ENCODE measurements at places on chromosomes 5 and 9. TPM values are rescaled to one million over a fixed set of nuclear protein-coding genes. Genes with fewer than 3 reads are reported as not detected.

DNA sequence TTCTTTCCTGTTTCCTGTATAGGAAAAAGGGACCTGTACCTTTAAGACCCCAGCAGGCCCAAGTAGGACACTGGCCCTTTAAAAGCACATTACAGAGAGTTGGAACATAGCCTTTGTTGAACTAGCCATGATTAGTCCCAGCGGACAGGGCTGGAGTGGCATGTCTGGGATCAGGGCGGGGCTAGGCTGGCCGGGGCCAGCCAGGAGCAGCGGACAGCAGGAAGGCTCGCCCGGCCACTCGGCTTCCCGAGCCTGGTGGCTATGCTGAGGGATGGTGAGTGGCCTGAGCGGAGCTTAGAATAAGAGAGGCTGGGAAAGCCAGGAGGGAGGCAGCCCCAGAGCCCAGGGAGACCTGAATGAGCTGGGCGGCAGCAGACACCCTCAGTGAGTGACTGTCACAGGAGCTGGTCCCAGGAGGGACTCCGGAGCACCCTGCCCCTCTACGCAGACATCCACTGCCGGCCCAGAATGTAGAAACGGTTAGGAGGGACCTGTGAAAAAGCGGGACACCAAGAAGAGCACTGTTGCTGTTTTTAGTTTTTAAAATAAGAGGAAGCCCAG is 92.1 kb downstream of the DAB2IP start:
- DNase-seq: peak; percentile 62

- DNase-seq: no peak
These were observed 14.5 kb upstream of the TGFBI start for GRCh38 chr5:136014049-136015002.

- no peak for DNase-seq
These were observed 312.8 kb upstream of the CTNND2 start for GRCh38 chr5:12217039-12217438.

GRCh38 chr5:74948031-74948546 is 81.9 kb upstream of the FAM169A start:
- DNase-seq: no peak

GRCh38 chr9:131318231-131319085 is 28.9 kb downstream of the PLPP7 start:
- no peak for DNase-seq

GRCh38 chr9:21286659-21287058 is 18.5 kb downstream of the IFNA5 start:
- DNase-seq: no peak

DNA sequence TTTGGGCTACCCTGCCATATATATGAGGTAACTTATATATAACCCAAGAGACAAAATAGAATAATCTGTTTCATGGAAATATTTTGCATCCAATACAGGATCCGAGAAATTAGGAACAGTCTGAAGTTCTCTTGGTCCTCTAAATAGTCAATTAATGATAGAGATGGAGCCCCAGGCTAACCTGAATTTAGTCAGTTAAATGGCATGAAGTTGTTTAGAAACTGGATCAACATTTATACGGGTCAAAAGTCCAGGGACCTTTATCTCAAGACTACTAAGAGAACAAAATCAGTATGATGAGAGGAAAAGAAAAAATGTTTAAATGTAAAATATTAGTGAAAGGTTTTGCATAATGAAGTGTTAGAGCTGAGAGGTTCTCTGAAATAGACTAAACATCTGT is 303.3 kb upstream of the ACTBL2 start:
- DNase-seq: no peak

- DNase-seq: no peak
These were observed 191.4 kb downstream of the DCP2 start for GRCh38 chr5:113167985-113168384.

GRCh38 chr9:122371846-122372245 is 1.0 kb downstream of the PTGS1 start:
- DNase-seq: no peak

GRCh38 chr5:58370606-58371005 is 89.3 kb downstream of the PLK2 start:
- no peak for DNase-seq

DNA sequence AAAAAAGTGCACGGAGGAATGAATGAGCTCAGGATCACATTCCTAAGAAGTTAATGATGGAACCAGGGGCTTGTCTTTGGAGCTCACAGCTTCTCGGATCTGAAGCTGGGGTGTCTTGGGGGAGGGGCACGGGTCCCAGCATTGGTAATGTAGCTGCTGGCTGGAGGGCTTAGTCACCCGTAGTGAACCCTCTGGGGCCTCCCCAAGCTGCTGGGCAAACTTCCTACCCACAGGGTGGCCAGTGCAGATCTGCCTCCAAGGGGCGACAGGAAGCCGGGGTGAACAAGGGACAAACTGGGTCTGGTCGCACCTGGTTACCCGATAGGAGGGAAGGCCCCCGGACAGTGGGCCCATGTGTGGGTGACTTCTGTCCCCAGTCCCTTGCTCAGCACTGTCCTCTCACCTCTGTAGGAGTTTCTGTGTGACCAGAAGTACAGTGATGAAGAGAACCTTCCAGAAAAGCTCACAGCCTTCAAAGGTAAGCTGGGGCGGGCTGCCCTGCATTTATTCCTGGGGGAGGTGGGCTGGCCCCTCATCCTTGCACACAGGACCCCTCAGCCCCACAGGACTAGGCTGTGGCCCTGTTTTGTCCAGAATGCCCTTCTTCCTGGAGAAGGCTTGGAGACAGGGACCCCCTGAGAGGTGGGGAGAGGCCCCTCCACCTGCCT is 14.1 kb upstream of the NUP214 start:
- no peak for DNase-seq

- no peak for DNase-seq
These were observed 6.9 kb upstream of the SLC27A4 start for GRCh38 chr9:128333451-128333869.

DNA sequence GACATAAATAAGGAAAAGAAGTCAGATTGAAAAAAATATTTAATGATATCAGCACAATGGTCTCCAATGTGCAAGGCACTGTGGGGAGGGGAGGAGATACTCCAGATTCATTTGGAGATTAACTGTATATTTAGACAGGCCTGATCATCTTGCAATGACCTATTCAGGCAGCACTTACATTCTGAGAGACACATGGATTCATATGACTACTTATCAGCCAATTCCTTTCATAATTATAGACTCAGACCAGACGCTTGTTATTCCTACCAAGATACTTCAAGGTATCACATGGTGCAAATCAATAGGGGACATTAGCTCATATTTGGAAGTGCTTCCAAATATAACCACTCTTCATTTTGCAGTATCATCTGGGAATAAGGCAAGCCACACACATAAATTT is 153.5 kb upstream of the TARS1 start:
- no peak for DNase-seq

GRCh38 chr5:157046041-157046440 is 12.9 kb downstream of the HAVCR1 start:
- DNase-seq: no peak

GRCh38 chr5:150567031-150567717 is 59.2 kb downstream of the NDST1 start:
- no peak for DNase-seq

- no peak for DNase-seq
These were observed 37.4 kb downstream of the JMY start for GRCh38 chr5:79273341-79273740.

DNA sequence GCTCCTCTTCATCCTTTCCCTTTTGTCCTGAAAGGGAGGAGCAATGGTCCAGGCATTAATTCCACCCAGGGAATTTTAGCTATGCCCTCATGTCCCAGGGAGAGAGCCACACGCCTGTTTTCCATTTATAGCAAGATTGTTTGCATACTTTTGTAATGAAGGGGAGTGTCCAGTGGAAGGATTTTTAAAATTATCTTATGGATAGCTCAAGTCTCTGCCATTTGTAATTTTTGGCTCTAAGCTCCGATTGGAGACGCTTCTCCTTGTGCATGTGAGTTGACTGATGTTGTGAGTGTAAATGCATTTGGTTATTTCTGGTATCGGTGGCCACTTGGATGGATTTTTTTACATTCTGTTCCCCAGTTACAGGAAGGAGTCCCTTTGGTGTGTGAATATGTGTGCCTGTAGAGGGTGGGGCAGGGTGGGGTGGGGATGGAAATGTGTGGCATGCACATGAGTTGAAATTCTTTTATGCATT is 7.2 kb upstream of the RPL26L1 start:
- peak; percentile 94 for DNase-seq

DNA sequence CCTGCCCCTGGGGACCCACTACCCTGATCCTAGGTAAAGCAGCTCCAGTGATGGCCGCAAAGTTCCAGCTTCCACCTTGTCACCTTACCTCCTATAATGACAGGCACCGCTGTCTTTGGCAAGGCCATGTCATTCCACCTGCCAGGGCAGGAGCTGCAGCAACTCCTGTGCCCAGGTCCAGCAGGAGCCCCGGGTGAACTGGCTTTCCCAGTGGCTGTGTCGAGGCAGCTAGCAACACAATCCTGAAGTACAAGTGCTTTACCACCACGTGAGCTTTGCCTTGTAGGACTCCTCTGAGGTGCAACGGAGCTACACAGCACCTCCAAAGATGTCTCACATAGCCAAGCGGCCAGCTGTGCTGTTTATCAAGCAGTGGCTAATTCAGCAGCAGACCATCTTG is 20.7 kb upstream of the MGAT1 start:
- DNase-seq: no peak

GRCh38 chr9:124621371-124622328 is 114.5 kb upstream of the NR5A1 start:
- DNase-seq: peak; percentile 46

- peak; percentile 84 for DNase-seq
These were observed 65.5 kb upstream of the HSPB3 start for GRCh38 chr5:54390015-54390414.

- no peak for DNase-seq
These were observed 8.6 kb downstream of the AGPAT2 start for GRCh38 chr9:136678624-136679023.

- peak; percentile 44 for DNase-seq
These were observed 587 bp downstream of the MIER3 start for GRCh38 chr5:56951126-56951945.

DNA sequence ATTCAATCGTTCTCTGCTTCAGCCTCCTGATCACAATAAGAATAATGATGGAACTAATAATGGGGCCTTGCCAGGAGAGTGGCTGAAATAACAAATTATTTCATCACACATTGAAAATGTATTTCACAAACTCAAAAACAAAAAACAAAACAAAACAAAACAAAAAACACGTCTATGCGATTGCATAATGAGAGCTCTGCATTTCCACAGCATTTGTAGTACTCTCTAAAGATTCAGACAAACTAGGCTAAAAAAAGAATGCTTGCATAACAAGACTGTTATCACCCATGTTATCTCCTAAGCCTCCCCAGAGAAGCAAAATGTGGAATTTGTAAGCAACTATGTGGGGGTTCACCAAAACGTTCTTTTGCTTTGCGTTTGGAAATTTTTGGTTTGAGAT is 48.1 kb downstream of the PRELID2 start:
- DNase-seq: no peak

GRCh38 chr5:71620630-71621029 is 33.5 kb downstream of the MCCC2 start:
- DNase-seq: no peak

DNA sequence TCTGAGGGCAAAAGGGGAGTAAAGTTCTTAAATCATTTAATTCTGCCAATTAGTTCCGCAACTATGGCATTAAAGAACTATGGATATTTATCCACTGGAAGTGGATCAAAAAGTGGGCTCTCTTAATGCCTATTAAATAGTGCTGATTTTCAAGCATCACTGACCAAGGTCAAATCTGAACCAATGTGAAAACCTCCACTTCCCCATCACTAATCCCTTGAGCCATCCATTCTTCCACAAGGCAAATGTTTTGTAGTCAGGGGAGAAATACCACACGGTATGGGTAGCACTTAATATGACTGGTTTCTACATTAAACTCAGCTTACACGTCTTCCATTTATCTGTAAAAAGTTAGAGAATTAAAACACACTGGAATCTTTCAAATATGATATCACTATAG is 57.6 kb downstream of the MLLT3 start:
- DNase-seq: no peak

The F2R gene
- 95.4 TPM for total RNA-seq

The SEMA6A gene
- total RNA-seq: 6.0 TPM

The BTNL9 gene
- not detected for total RNA-seq

The ZNF474 gene
- 0.44 TPM for total RNA-seq

The PHF24 gene
- total RNA-seq: not detected

The OR2V2 gene
- not detected for total RNA-seq

The SLC6A3 gene
- not detected for total RNA-seq

The PLAC8L1 gene
- not detected for total RNA-seq

The ABL1 gene
- 24.7 TPM for total RNA-seq

The CCDC183 gene
- total RNA-seq: 0.16 TPM

The GRIN3A gene
- total RNA-seq: not detected

The TMEM171 gene
- 4.5 TPM for total RNA-seq
